ENCODE measurements at places on chromosomes 13 and 19.
A peak's percentile ranks its signal among the peaks of the same experiment; 100 is the strongest.

- no peak for DNase-seq
These were observed 34.7 kb upstream of the SEMA6B start for GRCh38 chr19:4594201-4594600.

- DNase-seq: peak; percentile 58
These were observed 958 bp downstream of the JUND start for GRCh38 chr19:18280247-18281081.

GRCh38 chr13:24063281-24063877 is 97.1 kb upstream of the SPATA13 start:
- no peak for DNase-seq

DNA sequence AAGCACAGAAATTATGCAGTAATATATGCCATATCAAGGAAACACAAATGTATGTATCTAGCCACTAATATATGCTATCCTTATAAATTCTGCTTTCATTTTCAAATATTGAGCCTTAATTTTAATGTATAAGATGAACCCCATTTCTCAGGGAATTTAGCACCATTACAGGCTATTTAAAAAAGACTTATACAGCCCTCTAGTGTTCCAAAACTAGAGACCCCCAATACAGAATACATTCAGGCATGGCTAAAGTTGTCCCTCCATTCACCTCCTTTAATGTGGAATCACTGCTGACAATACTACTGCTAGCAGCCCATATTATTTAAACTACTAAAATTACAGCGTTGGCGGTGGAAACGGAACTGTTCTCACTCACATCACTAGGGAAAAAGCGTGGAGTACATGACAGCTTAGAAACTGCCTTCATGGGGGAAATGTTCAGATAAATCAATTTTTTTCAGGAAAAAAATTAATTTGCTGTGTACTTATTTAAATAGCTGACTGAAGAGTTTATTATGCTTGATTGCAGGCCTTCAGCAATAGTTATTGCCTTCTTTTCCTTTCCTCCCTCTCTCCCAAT is 541.0 kb downstream of the PCDH9 start:
- DNase-seq: no peak

GRCh38 chr13:40813667-40814454 is 24.4 kb downstream of the SLC25A15 start:
- DNase-seq: no peak

GRCh38 chr19:7857727-7858108 is 16.5 kb downstream of the PRR36 start:
- no peak for DNase-seq
